ENCODE measurements at places on chromosomes 1 and 21.

- peak; percentile 49 for DNase-seq
Measured at GRCh38 chr21:17514124-17514845, 1.4 kb downstream of the CXADR start.

DNA sequence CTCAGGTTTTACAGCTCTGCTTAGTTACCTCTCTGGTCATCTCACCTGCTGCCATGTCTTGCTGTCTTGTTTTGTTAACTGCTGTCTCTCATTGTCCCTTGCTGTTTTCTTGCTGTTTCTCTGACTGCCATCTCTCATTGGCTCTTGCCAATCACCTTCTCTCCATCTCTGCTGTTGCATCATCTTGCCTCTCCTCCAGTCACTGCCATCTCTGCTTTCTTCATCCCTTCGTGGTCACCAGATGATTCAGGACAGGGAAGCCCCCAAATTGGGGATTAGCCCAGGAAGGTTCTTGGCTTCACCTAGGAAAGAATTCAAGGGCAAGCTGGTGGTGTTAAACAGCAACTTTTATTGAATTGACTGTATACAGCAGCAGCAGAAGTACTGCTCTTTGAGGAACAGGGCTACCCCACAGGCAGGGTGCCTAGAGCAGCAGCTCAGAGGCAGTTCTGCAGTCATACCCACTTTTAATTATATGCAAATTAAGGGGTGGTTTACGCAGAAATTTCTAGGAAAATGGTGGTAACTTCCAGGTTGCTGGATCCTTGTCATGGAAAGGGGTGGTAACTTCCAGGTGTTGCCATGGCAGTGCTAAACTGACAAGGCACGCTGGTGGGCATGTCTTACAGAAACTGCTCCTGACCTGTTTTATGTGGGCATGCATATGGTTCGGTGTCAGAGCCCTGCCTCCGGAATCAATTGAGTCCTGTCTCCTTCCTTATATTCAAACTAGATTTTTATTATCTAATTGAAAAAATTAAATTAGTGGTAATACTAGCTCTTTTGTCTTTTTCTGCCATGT is 33.4 kb downstream of the SUCO start:
- no peak for DNase-seq

DNA sequence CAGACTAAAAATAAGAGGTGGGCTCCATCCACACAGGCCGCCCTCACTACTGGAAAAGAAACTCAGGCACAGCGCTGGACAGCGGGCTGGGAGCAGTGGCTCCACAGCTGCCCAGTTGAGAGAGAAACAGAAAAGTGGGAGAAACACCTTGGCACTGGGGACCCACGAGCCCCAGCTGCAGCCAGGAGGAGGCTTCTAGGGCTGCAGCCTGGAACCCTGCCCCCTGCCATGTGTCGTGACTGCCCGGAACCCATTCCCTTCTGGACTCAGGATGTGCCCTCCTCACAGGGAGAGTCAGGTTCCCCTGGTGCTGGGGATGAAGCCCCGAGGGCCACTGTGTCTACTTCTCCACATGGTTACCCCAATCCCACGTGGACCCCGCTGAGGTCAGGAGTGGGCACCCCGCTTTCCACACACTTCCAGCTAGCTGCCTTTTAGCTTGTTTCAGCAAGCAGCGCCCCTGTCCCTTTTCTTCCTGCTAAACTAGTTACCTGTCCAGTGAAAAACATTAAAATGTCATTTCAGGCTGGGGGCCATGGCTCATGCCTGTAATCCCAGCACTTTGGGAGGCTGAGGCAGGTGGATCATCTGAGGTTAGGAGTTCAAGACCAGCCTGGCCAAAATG is 35.9 kb downstream of the PARP1 start:
- no peak for DNase-seq

- peak; percentile 20 for DNase-seq
Measured at GRCh38 chr1:205633421-205633976, 1.7 kb upstream of the ELK4 start.

DNA sequence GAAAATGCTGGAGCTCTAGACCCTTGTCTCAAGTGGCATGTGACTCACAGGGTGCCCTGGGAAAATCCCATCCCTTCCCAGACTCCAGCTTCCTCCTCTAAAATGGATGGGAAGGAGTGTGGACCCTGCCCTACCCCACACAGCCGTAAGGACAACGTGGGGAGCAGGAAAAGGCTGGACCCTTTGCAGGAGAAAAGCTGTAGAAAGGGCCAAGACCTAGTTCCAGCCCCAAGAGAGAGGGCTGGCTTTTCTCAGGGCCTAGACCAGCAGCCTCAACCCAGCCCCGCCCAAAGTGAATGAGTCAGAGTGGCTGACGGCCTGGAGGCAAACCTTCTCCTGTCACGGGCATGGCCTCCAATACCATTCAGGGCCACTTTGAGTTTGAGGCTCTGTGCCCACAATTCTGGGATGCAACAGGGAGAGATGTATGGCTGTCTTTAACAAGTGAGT is 1.1 kb downstream of the LAMB3 start:
- peak; percentile 75 for DNase-seq

- DNase-seq: no peak
Measured at GRCh38 chr1:40847023-40847745, 15.0 kb downstream of the CITED4 start.

- DNase-seq: peak; percentile 56
Measured at GRCh38 chr1:65068202-65069010, 79.6 kb upstream of the AK4 start.

DNA sequence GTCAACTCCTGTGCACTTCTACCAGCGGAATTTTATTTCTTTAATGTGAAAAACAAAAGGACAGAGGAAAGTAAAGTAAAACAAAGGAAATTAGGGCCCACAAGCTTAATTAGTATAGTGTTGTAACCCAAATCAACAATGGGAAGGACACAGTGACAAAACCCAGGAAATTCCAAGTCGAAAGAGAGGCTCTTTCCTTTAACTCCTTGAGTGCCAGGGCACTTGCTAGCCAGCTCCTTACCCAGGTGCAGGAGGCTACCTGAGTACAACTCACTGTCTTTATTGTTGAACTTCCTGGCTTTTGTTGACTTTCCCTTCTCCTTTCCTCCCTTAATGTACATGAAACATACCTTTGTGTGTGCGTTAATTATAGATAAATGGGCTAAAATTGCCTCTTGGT is 55.0 kb downstream of the PEX14 start:
- DNase-seq: no peak

GRCh38 chr1:55823541-55824250 is 608.5 kb upstream of the USP24 start:
- peak; percentile 22 for DNase-seq

- DNase-seq: peak; percentile 80
Measured at GRCh38 chr1:53765657-53766056, 26.7 kb upstream of the GLIS1 start.

DNA sequence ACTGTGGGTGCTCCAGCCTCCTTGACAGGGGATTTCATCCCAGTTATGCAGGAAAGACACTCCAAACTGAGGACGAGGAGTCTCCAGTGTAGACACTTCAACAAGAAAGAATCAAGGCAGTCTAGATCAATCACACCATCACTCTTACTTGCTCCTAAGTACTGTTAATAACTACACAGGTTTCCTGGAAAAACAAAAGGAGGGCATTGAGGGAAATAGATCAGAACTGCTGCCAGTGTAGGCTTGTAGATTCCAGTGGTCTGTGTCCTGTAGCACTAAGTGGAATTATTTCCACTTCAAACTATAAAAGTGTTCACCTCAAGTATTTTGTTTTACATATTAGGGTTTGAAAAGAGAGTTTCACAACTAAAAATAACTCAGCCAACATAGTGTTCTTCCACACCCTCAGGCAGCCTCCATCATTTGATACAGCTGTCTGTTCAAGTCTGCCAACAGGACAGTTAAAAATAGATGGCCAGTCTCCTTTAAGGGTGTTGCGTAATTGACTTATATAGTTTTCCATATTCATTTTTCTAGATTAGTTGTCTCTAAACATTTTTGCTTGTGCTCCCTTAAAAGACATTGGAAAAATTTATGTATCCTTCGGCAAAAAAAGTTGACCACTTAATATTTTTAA is 32.0 kb upstream of the AGL start:
- peak; percentile 33 for DNase-seq

- DNase-seq: no peak
Measured at GRCh38 chr1:29256394-29256793, 20.1 kb downstream of the PTPRU start.

- peak; percentile 73 for DNase-seq
Measured at GRCh38 chr1:231866392-231867331, 240.1 kb downstream of the DISC1 start.

- no peak for DNase-seq
Measured at GRCh38 chr1:4213366-4213973, 313.4 kb upstream of the C1orf174 start.

DNA sequence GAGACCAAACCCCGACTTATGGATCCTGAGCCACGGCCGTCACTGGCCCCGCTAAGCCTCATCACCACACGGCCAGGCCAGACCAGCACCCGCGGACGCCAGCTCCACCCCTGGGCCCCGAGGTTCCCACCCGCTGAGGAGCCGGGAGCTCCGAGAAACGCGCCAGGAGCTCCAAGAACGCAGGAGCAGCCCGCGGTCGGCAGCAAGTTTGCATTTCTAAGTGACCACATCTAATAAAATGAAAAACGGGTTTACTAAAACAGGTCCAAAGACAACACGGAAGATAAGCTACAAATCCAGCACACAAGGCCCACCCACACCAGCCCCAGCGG is 8.1 kb upstream of the C1QTNF12 start:
- no peak for DNase-seq

GRCh38 chr1:233394860-233395717 is 67.6 kb downstream of the MAP3K21 start:
- DNase-seq: peak; percentile 79

GRCh38 chr21:33133892-33134291 is 64.0 kb downstream of the OLIG1 start:
- DNase-seq: no peak

- no peak for DNase-seq
Measured at GRCh38 chr1:198417039-198417438, 123.4 kb downstream of the ATP6V1G3 start.

- peak; percentile 62 for DNase-seq
Measured at GRCh38 chr1:236142253-236143103, at the start of gene GPR137B. GPR137B (plus strand) TSS chr1:236142539; CDS start chr1:236142623, 84 bp downstream.

GRCh38 chr1:33169290-33170055 is 12.4 kb downstream of the TRIM62 start:
- DNase-seq: peak; percentile 67

- no peak for DNase-seq
Measured at GRCh38 chr1:184752656-184753055, 2.0 kb downstream of the EDEM3 start.

DNA sequence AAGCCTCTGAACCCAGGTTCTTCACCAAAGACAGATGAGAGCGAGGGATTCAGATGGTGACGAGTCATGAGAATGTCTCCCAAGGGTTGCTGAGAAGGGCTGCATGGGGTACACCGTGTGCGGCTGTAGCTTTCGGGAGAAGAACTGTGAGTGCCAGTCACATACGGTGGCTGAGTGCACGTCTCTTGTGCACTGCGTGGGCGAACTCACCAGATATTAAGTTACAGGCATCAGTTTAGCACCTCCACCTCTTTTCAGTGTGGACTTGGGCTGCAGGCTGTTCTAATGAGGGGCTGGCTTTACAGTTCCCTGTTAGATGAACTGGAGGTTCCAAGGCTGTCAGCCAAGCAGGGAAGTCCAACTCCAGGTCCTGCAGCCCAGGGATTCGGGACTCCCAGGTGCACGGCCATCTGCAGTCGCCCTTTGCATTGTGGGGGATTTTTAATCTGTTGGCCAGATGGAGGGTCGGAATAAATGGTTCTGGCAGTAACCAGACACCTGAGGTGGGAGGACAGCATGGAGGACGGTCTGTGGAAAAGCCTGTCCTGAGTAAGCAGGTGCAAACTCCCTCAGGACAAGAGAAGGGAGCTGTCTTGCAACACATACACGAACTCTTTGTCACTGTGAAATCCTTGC is 26.5 kb upstream of the AVPR1B start:
- DNase-seq: no peak

DNA sequence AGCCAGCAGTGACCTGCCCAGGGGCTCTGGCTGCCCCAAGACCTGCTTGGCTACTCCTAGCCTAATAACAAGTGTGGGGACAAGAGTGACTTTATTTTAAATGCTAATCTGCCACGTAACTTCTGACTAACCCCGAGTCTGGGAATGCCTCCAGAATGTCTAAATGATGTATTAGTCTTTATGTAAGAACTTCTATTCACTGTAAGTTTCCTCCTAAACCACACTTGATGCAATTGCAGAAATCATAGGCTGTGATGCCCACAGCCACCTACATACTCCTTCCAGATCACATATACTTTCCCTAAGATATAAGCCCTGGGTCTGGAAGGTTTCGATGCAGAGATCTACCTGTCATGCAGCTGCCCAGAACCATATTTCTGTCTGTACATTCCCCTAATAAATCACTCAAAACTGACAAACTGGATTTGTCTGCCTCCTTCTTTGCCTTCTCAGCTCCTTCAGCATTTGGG is 5.9 kb upstream of the VPS45 start:
- DNase-seq: peak; percentile 46

Measured in choroid plexus epithelial cell (primary cell).